Tibial nerve (tissue), 4 donors: ENCODE measurements at places on chromosomes 3 and 15.

DNA sequence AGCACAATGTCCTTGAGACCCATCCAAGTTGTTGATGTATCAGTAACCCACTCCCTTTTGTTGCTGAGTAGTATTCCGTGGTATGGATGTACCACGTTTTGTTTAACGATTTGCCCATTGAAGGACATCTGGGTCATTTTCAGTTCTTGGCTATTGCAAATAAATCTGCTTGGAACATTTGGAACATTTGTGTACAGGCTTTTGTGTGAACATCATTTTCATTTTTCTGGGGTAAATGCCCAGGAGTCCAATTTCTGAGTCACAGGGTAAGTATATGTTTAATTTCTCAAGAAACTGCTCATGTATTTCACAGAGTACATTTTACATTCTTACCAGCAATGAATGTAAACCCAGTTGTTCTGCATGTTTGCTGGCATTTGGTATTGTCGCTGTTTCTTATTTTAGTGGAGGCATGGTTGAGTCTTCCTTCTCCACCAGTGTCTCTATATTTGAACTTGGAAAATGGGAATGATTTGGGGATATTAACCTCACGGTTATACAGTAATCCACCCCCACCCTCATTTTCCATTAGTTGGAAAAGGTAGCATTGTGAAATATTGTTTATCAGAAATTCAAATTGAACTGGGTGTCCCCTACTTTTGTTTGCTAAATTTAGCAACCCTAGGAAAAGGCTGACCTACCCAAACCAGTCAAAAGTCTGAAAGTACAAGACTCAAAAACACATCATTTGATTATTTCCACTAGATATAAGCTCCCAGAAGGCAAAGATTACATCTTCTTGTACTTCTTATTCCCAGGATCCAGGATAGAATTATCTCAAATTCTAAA, 30.8 kb downstream of the POMGNT2 start:
- DNase-seq, result no peak

- no peak for DNase-seq
These were observed 430 bp upstream of the PSTPIP1 start for GRCh38 chr15:76994496-76994895.

GRCh38 chr3:64084640-64085039, 61.3 kb upstream of the PSMD6 start:
- DNase-seq, result no peak

- DNase-seq, result no peak
These were observed 38.9 kb downstream of the CPN2 start for GRCh38 chr3:194312186-194312742.

DNA sequence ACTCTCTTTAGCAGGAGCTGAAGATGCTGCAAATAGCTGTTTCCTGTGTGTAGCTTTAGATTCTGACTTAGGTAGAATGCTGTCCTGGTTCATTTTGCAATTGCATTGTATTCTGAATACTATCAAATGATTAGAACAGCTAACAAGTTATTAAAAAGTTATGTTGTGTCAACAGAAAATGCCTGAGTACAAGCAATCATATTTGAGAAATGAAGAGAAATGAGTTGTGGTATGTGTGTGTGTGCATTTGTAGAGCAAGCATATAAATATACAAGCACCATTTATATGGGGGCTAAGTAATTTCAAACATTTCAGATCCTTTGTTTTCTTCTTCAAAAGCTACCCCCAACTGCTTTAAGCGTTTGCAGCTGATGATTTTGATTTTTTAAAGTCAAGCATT, 7.8 kb downstream of the ZIC1 start:
- DNase-seq, result no peak

- DNase-seq, result no peak
These were observed 143.6 kb downstream of the NAALADL2 start for GRCh38 chr3:175002732-175003143.
